PC-3 (cell line): ENCODE measurements at places on chromosomes 5 and 9. TPM values are rescaled to one million over a fixed set of nuclear protein-coding genes. Genes with fewer than 3 reads are reported as not detected.

The CBY3 gene
- total RNA-seq, result 1.4 TPM in 1 of 2 replicates, not detected in the other

The CFAP157 gene
- not detected in 2 replicates for total RNA-seq

The ANKRD20A1 gene
- 0.07 TPM in 1 of 2 replicates, not detected in the other for total RNA-seq

The INSL6 gene
- total RNA-seq, result not detected in 2 replicates

The SLC34A3 gene
- total RNA-seq, result 1.0 and 1.5 TPM in 2 replicates

The CCDC152 gene
- not detected in 2 replicates for total RNA-seq

The BASP1 gene
- total RNA-seq, result 169 and 273 TPM in 2 replicates

The MCTP1 gene
- 4.8 and 7.5 TPM in 2 replicates for total RNA-seq

The DNAI1 gene
- not detected in 2 replicates for total RNA-seq

DNA sequence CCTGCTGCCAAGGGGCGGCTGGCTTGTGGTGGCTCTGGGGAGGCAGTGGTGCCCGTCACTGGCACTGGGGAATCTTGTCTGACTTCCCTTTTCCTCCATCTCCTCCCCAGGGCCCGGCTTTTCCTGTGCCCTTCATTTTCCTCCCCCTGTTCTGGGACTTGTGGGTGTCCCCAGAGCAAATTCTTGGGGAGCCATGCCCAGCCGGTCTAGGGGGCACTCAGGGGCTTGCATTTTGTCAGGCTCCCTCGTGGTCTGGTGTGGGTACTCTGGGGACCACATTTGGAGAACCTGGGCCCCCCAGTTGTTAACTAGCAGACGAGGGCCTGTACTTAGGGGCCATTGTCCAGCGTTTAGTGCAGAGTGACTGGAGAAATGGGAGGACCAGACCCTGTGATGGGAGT, 105.2 kb upstream of the IER5L start:
- DNase-seq, result no peak

DNA sequence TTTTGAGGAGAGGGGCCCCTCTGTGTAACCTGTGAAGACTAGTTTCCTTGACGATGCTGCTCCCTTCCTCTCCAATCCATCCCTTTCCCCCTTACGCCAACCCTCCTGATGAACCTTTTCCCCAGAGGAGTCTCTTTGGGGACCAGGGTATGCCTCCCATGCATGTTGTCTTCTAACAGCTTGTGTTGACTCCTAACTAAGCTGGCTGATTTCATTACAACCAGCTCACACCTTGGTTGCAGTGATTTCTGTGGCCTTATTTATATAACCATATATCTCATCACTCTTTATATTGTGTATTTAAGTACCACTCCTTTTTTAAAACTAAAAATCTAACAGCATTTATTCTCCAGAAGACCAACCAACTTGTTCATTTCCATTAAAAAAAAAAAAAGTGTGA, 42.5 kb downstream of the SFXN1 start:
- DNase-seq, result no peak

- no peak for DNase-seq
These were observed 163.1 kb downstream of the DTWD2 start for GRCh38 chr5:118825226-118825625.

DNA sequence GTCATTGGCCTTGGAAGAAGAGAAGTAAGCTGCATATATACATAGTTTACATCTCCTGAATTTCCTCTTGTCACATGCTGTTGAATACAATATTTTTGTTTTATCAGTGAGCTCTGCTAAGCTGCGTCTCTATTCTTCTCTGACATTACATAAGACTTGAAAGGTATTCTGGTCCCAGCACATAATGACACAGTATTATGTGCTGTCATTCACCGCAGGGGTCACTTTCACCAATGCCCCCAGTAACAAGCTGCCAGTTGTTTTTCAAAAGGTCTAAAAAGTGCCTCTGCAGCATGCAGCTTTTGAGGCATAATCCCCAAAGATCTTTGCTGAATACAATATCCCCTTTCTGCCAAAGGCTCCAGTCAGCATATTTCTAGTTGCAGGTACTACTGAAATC, 349.0 kb upstream of the FAM174A start:
- DNase-seq, result no peak

GRCh38 chr9:92968081-92968480, 20.8 kb downstream of the FGD3 start:
- DNase-seq, result no peak

DNA sequence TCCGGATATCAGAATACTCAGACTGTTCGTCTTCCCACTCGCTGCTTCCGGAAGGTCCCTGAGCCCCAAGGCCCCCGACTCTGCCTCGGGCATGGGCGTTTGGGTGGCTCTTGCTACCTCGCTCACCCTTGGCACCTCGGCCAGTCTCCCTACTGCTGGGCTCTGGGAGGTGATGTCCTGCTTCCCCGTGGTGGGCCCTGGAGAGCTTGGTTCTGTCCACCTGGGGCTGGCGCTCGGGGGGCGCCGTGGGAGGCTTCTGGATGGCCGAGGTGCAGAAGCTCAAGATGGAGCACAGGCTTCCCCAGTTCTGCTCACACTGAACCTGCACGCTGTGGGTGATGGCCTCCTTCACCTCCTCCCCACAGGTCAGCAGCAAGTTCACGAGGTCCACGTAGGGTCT, 10.4 kb downstream of the STC2 start:
- no peak for DNase-seq

- no peak for DNase-seq
These were observed 23.1 kb downstream of the P4HA2 start for GRCh38 chr5:132204371-132205135.

- DNase-seq, result no peak
These were observed 73.8 kb downstream of the MRPL36 start for GRCh38 chr5:1725641-1726468.

DNA sequence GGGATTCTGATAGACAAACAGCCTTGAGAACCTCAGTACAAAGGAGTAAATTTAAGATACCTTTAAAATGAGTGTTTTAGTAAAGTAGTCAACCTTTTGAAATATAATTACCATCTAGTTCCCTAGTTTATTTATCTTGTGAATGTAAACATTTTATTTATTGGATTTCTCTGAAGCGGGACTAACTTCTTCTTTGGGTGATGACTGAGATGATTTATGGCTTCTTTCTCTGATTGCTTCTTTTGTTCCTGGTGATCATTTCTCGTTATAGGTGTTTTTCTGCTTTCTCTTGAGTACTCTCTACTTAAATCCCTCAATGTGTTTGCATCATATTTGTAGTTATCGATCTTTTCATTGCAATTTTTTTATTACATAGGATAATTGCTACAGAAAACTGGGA, 33.2 kb downstream of the PRDM6 start:
- DNase-seq, result no peak

GRCh38 chr9:81849631-81850259, 78.5 kb upstream of the SPATA31D4 start:
- peak; percentile 71 for DNase-seq

DNA sequence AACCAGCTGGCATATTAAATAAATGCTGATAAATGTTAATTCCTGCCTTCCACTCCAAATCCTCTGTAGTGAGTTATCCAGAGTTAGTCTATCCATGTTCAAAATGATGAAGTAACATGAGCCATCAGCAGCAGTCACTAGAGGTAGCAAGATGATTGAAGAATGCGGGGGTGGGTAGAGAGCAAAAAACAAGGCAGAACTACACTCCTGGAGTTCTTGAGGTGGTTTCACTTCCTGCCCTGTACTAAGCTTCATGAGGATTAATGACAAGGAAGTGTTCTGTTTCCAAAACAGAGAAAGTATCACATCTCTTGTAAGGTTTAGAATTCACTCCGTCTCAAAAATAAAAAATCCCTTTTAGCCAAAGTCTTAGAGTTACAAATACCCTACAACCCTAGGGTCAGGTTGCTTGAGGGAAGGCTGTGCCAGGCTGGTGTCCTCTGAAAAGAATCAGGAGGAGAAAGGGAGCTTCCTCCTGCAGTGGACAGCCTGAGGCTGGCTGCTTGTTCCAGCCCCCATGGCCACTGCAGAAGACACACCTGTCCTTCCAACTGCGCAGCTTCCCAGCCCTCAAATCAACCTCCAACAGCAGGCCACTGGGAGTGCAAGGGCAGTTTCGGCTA, 180.2 kb downstream of the DENND1A start:
- no peak for DNase-seq

DNA sequence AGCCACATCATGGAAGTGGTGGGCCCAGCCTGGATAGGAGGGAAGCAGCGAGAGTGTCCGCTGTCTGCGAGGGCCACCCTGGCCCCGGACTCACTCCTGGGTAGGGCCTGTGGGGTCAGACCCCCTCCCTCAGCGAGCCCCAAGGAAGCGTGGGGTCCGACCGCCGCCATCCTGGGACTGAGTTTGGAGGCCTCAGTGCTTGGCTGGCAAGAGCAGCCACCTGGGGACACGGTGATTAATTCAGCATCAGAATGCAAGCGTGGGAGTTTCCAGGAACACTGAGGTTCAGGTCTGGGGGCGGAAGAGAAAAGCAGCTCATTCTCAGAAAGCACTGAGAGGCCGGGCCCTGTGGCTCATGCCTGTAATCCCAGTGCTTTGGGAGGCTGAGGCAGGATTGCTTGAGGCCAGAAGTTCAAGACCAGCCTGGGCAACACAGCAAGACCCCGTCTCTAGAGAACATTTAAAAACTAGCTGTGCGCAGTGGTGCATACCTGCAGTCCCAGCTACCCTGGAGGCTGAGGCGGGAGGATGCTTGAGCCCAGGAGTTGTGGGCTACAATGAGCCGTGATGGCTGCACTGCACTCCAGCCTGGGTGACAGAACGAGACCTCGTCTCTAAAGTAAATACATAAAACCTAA, 18.3 kb upstream of the CAMSAP1 start:
- DNase-seq, result no peak

GRCh38 chr9:806285-807156, 35.0 kb upstream of the DMRT1 start:
- DNase-seq, result peak; percentile 54

DNA sequence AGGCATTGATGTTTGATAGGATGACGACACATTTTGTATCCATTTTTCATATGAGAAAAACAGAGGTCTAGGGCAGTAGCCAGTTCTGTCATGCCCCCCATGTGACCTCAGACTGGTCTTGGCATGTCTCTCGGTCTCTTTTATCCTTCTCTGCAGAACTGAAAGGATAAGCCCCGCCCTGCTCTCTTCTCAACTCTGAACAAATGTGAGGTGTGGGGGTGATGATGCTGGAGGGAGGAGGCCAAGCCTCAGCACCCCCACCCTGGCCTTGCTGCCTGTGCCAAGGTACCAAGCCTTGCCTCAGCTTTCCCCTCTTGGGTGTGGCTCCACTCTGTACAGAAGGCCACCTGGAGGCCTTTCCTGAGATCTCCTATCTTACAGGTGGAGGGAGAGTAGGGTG, 19.5 kb upstream of the CRB2 start:
- no peak for DNase-seq

- DNase-seq, result no peak
These were observed 50.4 kb downstream of the SHOC1 start for GRCh38 chr9:111744363-111744762.

- DNase-seq, result no peak
These were observed 192.4 kb downstream of the DOCK8 start for GRCh38 chr9:406886-407654.

DNA sequence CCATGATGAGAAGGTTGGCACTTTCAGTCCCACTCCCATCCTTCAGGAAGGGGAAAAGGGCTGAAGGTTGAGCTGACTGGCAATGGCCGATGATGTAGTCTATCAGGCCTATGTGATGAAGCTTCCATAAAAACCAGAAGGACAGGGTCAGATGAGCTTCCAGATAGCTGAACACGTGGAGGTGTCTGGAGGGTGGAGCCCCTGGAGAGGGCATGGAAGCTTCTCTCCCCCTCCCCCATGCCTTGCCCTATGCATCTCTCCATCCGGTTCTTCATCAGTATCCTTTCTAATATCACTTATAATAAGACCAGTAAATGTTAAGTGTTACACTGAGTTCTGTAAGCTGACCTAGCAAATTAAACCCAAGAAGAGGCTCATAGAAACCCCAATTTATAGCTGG, 32.6 kb upstream of the SMU1 start:
- no peak for DNase-seq

DNA sequence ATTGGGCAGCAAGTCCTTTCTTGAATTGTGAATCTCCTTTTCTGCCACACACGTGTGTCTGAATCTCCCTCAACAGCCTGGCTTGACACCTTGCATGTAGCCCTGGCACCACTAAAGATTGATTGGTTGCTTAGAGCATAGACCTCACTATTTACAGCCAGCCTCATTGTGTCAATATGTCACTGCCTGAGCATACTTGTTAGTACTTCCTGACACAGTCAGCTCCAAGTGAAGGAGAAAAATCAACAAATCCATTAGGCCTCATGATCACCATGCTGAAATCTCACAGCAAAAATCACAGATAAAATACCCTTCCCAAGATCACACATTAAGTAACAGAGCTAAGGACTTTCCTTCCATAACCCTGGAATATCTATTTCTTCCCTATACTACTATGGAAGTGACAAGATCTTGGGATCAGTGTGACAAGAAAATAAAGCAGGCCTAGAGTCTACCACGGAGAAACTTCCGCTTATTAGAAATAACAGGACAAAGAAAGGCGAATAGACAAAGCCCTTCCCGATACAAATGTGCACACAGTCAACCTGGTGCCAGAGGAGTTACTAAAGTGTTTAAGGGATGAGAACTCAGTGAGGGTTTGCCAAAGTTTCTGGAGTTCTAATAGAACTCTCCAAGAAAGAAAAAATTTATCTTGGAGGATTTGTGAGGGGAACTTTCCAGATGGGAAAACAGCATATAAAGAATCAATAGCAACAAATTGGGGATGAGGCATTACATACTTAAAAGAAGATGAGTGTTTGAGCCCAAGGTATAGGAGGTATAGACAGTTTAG, 5.6 kb upstream of the ARL15 start:
- DNase-seq, result no peak

DNA sequence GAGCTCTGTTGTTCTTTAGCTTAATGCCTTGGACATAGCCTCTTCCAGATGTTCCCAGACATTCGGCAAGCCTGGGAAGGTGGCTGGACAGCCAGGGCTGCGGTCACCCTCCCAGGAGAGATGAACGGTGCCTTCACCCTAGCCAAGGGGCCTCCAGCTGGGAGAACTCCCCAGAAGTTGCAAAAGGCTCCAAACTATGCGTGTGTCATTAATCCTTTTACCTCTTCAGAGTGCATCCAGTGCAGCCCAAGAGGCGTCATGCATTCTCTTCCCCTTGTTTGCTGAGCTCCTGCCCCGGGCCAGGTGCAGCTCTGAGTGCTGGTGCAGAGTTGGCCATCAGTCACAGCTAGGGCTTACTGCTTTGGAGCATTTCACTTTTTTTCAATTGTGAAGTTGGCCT, 22.8 kb downstream of the HMCN2 start:
- no peak for DNase-seq

DNA sequence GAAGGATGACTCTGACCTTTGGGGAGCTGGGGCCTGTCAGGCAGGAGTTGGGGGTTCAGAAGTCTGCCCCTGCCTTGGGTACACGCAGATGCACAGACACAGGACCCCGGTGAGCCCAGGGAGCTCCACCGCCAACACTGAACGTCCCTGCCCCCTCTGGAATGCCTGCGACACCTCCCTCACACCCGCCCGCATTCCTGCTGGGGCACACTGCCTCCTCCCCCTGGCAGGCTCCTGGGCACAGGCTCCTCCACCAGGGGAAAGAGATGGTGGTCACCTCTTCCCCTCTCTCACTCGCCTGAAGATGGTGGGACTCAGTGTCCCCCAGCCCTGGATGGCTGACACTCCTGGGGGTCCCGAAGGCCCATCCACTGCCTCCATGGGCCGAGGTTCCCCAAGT, 12.0 kb downstream of the CRB2 start:
- no peak for DNase-seq
